ENCODE measurements at places on chromosomes 2 and 18.

DNA sequence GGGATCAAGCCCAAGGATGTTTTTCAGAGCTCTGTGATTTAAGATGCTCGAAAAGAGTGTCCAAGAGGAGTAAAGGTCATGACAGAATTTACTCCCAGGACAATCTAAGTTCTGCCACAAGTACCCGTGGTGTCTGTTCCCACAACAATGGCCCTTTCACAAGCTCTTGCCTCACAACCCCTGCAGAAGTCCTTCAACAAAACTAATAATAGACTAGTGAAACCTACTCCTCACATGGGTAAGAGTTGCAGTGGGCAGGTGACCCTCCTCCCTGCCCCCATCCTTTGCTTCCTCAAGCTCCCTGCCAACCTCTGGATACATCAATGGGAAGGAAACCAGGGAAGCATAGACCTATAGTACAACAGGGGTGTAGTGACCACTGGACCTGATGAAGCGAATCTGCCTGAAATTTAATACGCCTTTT is 34.9 kb downstream of the PTCD3 start:
- DNase-seq: no peak

- DNase-seq: no peak
These were observed 281.1 kb downstream of the ARHGAP15 start for GRCh38 chr2:143410082-143410897.

GRCh38 chr18:11425211-11425610 is 184.2 kb upstream of the SLC35G4 start:
- no peak for DNase-seq

DNA sequence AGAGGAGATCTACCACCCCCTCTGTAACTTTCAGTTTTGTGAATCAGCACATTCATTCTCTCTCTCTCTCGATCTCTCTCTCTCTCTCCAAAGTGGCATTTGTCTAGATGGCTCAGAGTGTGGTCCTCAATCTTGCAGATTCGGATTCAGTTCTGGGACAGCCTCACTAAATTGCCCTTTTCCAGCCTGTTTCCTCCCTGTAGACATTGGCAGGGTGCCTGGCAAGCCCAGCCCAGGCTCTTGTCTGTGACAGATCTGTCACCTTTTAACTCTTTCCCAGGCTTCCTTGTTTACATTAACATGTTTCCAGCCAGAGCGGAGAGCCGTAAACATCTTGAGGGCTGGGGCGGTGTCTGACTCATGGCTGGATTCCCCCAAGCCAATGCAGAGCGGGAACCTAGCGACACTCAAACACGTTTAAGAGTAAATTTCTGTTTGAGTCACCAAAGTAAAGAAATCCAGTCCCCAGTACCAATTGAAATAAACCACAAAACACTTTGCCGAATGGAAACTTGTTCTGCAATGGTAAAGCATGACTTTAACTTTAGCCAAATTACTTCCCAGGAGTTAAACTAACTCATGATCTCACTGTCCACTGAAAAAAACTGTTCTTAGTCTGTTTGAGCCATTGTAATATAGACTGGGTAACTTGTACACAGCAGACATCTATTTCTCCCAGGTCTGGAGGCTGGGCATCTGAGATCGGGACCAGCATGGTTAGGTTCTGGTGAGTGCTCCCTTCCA is 6.6 kb upstream of the CYP27C1 start:
- no peak for DNase-seq

All from NCI-H524 (cell line).